Right renal cortex interstitium (tissue), 3 donors: ENCODE measurements at places on chromosomes 6 and 20.

- no peak for DNase-seq
Observed at GRCh38 chr6:28145231-28145630, 3.5 kb downstream of the ZKSCAN8 start.

GRCh38 chr20:17910828-17911294, 57.7 kb downstream of the SNX5 start:
- DNase-seq: no peak

DNA sequence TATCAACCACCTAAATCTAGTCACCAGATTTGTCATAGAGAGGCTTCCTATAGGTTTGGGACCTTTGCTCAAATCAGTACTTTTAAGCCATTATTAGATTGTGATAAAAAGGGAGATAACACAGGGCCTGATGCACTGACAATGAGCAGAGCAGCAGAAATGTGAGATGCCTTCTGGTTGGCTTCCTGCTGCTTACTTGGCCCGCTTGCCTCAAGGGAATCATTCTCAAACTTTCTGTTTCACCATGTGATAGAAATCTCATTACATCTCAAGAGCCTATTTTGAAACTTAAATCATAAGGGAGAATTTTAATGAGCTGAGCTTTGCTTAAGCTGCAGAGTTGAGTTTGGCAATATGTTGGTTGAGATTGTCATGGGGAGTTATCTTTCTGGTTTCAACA, 606.0 kb downstream of the DHX35 start:
- no peak for DNase-seq

DNA sequence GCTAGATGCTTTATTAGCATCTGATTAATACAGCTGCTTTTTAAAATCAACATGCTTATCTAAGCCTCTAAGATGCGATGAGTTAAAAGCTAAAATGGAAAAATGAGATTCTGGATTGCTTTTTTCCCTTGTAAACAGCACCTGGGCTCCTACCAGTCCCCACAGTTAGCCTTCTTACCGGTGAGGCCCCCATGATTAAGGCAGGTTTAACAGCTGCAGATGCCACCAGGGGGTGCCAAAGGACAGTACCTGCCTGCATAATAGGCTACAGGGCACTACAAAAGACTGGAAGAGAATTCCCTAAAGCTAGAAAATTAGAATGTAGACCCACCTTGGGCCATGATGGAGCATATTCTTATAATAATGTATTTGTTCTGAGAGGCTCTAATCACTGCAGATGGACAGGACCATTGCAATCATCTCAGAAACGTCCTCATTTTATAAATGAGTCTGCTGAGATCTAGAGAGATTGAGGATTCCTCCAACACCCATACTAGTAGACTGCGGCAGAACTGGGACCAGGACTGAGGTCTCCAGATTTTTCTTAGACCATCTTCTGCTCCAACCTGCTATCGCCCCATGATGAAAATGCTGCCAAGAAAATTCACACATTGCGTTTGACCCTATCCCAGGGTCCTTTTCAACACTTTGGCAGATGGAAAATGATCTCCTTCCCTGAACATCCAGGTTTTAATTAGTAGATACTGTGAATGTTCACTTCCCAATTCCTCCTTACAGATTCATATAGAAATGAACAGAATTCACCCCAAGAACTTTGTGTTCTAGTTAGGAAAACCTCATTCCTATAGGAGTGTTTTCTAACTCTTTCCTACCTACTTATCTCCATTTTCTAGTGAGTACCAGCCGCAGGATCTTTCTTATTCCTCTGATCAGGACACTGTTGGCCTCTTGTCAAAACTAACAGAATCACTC, 148.8 kb downstream of the RPS12 start:
- peak; percentile 45 for DNase-seq

DNA sequence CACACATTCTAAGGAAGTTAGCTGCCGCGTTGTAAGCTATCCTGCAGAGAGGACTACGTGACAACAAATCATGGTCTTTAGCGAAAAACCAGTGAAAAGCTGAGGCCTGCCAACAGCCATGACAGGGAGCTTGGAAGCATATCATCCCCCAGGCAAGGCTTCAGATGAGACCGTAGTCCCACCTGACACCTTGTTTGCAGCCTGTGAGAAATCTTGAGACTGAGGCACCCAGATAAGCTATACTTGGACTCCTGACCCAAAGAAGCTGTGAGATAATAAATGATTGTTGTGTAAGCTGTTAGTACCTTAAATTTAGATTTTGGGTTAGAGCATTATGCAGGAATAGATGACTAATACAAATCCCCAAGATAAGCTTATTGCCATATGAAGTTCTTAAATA, 45.4 kb upstream of the SENP6 start:
- DNase-seq: no peak
